ENCODE measurements at places on chromosomes 16 and 17.

GRCh38 chr17:38685491-38685890, 10.7 kb upstream of the EPOP start:
- no peak for DNase-seq

- no peak for DNase-seq
These were observed 50.5 kb downstream of the MYO18A start for GRCh38 chr17:29129731-29130130.

DNA sequence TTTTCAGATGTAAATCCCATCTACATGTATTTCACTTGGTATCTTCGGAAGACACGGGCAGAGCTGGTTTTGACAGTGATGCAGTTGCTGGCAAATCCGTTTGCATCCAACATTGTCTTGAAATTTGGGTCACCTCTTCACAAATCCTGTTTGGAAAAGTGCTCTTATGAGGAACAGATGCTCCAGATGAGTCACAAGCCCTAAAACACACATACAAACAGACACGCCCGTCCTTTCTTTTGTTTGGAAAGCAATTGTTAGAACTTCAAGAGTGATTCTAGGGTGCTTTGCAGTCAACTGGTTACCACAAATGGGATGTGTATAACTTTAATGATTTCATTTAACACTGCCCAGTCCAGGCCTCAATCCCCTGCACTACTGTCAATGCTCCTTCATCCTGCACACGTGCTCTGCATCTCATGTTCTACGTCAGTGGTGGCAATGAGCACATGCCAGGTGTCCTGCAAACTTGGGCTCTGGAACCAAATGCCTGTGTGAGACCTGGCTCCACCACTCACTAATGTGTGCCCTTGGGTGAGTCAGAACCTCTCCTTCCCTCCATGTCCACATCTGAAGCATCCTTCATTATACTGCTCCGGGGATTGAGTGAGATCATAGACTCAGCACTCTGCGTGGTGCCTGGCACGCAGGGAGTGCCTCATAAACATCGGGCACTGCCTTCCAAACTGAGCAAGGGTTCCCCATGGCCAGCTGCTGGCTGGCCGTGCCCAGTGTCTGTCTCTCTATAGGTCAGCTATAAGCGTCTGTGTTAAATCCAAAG, 19.3 kb upstream of the FOXF1 start:
- DNase-seq = no peak

DNA sequence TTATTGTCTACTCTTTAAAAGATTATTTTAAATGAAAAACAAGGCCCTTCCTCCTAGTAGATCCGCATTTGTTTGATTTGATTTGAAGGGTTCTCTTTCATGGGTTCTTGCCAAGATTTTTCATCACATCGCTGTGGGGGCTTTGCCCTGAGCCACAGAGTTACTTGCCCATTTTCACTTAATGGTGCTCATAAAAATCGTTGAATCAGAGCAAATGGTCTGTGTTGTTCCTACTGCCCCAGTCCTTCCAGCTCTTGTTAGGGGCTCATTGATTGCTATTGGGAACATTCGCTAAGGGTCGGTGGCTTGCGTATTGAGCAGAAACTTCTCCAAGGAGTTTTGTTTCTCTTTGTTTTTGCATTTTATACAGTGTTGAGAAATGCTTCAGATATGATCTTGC, 1023.4 kb upstream of the CDH8 start:
- DNase-seq = no peak

- no peak for DNase-seq
These were observed 8.1 kb upstream of the ERCC4 start for GRCh38 chr16:13911871-13912270.

- DNase-seq = no peak
These were observed 196.2 kb upstream of the NLRP1 start for GRCh38 chr17:5780476-5780875.

GRCh38 chr17:83079766-83080578, 563 bp downstream of the METRNL start:
- DNase-seq = no peak

DNA sequence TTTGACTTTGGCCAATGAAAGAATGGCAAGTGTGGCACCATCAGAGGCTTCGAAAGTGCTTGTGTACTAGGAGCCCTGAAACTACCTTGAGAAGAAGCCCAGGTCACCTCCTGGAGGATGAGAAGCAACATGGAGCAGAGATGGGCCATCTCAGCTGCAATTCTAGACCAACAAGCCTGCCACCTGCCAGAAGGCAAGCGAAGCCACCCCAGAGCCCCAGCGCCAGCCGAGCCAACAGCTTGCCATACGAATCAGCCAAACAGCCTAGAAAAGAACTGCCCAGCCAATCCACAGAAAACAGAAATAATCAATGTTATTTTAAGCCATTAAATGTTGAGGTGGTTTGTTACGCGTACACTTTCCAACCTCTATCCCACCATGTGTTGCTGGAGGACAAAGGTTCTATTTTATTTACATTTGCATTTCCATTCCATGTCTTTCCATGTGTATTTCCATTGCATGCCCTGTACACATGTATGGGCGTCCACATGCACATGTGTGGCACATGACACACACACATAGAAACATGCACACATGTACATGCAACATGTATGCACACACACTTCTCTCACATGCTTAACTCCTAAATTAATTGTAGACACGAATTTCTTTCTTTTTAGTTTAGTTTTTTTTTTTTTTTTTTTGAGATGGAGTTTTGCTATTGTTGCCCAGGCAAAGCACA, 144.3 kb upstream of the TNRC6C start:
- no peak for DNase-seq

GRCh38 chr16:89297156-89297874, 79.8 kb downstream of the ZNF778 start:
- DNase-seq = no peak

DNA sequence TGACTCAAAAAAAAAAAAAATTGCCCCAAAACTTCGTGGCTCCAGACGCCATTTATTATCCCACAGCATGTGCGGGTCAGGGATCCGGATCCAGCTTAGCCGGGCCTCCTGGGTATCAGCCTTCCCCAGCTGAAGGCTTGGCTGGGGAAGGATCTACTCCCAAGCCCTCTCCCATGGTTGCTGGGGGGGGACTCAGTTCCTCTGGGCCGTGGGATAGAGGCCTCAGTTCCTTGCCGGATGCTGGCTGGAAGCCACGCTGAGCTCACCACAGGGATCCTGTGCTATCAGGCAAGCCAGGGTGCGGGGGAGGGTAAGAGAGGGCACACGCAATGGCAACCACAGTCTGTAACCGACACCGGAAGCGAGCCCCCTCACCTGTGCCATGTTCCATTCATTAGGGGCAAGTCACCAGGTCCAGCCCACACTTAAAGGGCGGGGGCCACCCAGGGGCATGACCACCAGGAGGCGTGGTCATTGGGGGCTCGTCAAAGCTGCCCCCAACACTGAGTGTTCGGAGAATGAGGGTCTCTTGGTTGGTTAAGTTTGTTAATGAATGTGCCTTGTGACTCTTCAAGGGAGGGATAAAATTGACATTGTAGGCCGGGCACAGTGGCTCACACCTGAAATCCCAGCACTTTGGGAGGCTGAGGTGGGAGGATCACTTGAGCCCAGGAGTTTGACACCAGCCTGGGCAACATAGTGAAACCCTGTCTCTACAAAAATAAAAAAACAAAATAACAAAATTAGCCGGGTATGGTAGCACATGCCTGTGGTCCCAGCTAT, 210.0 kb upstream of the GSE1 start:
- DNase-seq = no peak

GRCh38 chr17:46853896-46854444, 2.6 kb downstream of the WNT9B start:
- DNase-seq = no peak

DNA sequence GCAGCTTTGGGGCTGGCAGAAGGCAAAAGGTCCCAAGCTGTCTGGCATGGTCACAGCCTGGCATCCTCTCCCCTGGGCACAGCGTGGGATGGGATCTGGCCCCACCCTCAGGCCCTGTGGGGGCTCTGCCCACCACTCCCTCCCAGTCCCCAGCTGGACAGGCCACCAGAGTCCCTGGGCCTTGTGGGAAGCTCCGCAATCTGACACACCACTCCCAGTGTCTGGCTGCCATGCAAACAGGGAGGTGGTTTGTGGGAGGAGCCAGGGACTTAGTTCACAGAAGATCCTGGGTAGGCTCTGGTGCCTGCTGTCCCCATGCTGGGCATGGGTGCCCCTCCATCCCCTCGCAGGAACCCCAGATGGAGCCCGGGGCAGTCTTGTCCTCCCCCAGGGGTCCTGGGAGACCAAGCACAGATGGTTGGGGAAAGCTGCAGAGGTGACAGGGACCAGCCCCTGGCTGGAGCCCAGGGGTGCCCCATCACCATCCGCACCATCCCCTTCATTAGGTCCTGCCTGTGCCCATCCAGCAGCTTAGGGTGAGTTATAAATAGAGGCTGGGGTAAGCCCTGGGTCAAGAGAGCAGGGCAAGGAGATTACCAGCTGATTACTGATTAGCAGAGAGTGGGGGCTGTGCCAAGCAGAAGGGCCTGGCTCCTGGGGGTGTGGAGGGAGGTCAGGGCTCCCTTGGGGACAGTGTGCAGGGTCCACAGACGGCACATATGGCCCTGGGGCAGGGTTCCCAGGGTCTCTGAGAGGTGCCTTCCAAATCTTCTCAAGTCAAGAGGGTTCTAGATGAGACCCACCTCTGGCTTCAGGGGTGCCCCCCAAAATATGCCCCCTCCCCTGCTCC, 6.2 kb downstream of the FSCN2 start:
- no peak for DNase-seq

DNA sequence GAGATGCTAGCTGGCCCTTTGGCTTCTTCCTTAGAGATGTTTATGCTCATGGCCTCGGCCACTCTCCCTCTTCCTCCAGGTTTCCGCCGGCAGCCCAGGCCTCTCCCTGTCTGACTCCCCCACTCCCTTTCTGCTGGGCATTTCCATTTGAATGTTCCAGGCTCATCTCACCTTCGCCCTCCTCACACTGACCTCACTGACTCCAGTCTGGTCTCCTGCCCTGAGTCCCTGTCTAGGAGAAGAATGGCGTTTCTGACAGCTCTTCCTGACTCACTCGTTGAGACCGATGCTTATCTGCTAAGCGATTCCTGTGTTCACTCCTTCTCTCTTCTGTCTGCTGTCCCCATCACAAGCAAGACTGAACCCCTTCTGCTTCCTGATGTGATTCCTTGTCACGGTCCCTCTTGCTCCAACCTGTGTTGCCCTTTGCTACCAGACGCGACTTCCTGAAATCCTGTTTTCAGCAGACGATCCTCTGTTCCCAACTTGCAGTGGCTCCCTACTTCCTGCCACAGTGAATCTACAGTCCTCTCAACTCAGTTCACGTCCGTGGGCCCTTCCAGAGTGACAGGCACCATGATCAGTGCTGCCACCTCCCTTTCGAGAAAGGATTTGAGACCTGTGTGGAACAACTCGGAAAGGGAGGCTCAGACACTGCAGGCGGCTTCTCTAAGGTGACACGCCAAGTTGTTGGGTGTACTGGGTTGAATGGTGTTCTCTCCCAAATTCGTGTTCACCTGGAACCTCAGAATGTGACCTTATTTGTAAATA, 176.4 kb downstream of the MSI2 start:
- DNase-seq = no peak

DNA sequence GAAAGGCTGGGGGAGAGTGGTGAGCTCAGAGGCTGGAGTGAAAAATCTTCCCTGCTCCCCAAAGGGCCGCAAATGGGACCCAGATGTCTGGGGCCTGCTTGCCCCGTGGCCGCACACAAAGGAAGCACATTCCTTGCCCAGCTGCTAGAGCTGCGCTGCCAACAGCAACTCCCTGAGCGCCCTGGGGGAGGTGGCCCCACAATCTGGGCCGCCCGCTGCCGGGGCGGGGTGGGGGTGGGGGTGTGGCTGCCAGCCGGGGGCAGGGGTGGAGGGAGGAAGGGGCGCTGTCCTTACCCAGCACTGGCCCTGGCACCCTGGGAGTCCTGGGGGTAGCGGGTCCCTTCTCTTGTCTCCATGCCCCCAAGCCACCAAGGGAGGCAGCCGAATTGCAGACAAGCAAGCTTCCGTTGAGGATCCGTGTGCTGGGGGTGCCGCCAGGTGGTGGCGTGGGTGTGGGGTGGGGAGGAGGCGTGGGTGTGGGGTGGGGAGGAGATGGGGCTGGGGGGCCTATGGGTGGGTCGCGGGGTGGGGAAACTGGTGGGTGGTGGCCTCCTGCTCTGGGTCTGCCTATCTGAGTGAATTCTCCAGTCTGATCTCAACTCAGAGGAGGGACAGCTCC, 48.4 kb upstream of the PABPN1L start:
- DNase-seq = no peak

DNA sequence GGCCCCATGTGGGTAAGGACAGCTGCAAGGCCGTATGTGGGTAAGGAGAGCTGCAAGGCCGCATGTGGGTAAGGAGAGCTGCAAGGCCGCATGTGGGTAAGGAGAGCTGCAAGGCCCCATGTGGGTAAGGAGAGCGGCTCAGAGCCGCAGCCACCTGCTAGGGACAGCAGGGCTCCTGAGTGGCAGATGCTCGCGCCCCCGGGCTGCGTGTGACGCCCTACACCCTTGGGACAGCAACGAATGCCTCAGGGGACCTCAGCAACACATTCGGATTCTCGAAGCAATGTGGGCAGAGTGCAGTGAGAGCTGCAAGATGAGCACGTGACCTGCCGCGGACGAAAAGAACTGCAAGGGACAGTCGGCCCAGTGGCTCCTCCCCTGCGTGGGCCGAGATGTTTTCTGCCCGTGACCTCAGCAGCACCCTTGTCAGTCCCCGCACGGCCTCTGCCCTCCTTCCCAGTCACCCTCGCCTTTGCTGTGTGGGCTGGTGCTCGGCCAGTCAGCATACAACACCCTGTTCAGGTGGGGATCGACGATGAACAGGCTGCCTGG, 9.6 kb upstream of the SLC38A8 start:
- DNase-seq = no peak

GRCh38 chr16:12539185-12539929, 264.3 kb downstream of the CPPED1 start:
- no peak for DNase-seq

DNA sequence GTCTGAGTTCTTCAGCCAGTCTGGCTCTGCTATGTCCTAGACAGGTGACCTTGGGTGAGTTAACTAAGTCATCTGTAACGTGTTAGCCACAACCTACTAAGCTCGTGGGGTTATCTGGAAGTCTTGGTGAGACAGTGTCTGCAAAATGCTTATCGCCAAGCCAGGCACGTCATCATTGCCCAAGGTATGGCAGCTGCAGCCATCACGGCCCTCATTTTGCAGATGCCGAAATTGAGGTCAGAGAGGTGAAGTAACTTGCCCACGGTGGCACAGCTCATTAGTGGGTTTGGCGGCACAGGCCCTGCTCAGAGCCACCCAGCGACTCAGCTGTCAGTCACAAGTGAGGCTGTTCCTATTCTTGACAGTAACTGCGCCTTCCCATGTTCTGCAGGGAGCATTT, 79.8 kb downstream of the CMIP start:
- DNase-seq = peak; percentile 42
